ENCODE measurements at places on chromosomes 12 and 14.

DNA sequence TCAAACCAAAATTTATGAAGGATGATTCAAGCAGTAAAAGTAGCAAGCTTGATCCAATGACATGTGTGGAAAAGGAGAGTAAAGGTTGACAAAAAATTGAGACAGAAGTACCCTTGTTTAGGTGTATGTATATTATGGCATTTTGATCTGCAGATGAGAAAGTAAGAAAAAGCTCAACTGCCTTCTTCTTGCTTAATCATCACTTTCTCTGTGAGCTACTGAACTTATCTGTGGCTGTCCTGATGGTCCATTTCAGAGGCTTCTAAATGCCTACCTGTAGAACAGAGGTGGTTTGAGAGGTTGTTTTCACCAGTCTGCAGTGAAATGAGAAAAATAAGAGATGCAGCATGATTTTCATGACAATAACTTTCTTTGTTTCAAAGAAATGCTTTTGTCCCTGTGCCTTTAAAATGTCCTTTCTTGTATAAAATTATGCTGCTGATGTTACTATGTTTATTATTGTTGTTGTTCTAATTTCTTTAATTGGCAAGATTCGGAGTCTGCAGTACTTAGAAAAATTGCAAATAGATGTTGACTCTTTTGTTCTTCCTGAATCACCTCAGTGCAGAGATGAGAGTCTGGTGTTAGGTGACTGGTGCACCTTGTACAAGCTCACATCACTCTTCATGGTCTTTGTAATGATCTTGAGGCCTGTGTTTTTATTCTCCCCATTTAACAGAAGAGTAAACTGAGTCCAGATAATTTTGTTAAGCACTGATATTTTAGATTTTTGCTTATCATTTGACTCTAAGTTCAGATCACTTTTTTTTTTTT is 821.9 kb downstream of the VRK1 start:
- H3K27ac ChIP-seq, result no peak overlapping the region
- H3K27me3 ChIP-seq, result no peaks in the 10 kb centered on the region
- no peak for DNase-seq
- no peak overlapping the region for H3K4me3 ChIP-seq

DNA sequence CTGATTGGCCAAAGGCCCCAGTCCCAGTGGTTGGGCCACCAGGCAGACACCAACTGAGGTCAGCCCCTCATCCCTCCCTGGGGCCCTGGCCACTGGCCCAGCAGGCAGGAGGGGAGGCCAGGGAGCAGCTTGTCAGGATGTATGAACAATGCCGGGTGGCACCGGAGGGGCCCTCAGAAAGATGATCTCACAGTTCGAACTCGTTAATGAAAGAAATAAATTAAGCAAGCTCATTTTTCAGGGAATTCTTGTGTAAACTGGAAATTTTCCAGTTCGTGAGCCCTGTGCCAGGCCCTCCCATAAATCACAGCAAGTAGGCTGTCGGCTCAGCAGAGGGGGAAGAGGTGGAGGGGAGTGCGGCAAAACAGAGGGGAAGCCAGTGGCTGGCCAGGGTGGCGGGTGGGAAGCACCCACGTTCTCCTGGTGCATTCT is 177.0 kb upstream of the VASH1 start:
- H3K27me3 ChIP-seq, result no peaks in the 10 kb centered on the region

GRCh38 chr14:67577909-67578749 is 21.9 kb downstream of the PIGH start:
- H3K4me1 ChIP-seq, result no peaks in the 10 kb centered on the region
- H3K36me3 ChIP-seq, result no peaks in the 10 kb centered on the region
- DNase-seq, result no peak
- H3K27ac ChIP-seq, result no peak overlapping the region

- H3K36me3 ChIP-seq, result no peaks in the 10 kb centered on the region
- H3K27me3 ChIP-seq, result no peaks in the 10 kb centered on the region
- DNase-seq, result no peak
- H3K27ac ChIP-seq, result no peak overlapping the region
Observed at GRCh38 chr12:46579474-46579873, 206.9 kb upstream of the SLC38A2 start.

- DNase-seq, result no peak
- no peaks in the 10 kb centered on the region for H3K4me1 ChIP-seq
- no peaks in the 10 kb centered on the region for H3K36me3 ChIP-seq
- no peak overlapping the region for H3K4me3 ChIP-seq
- no peak overlapping the region for H3K27ac ChIP-seq
Observed at GRCh38 chr12:12439636-12440035, 82.8 kb downstream of the BORCS5 start.

All from SJCRH30 (cell line).